ENCODE measurements at places on chromosomes 7 and 10.

DNA sequence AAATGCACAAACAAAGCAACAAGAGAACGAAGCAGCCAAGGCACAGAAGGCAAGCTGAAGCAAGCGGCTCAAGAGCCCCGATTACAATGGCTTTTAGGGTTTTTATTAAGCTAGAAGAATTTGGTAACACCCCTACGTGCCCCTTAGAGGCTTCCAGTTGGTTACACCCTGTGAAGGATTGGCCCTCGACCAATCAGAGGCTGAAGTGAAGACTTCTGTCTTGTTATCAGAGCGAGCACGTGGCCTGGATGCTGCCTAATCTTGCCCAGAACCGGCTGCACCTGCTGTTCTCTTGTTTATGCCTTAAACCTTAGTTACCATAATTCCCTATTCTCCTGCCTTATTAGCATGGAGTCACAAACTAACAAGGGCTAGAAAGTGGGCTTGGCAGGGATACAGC, 21.4 kb downstream of the KCNK18 start:
- no peak for DNase-seq

GRCh38 chr10:113872139-113873030, 17.9 kb downstream of the NHLRC2 start:
- no peak for DNase-seq

DNA sequence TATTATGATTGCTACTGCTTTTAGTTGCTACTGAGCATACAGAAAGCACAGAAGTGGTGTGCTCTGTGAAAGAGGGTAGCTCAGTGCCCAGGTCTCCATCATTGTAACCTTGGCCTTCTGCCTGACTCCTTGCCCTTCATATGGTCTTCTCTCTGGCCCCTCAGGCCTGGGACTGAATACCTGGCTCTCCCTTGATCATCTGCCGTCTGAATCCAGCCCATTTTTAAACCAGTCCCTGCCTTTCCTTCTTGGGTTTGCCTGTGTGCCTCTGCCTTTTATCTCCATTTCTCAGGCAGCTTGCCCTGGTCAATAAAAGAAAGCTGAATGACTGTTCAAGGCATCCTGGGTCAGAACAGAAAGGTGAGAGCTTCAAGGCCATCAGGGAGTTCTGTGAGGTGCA, 109.1 kb upstream of the ZNF438 start:
- DNase-seq = no peak

- DNase-seq = no peak
These were observed 142.1 kb downstream of the CDK14 start for GRCh38 chr7:90738249-90738648.

All from AG04450 (cell line).